ENCODE measurements at places on chromosomes 16 and 17.

- DNase-seq, result no peak
Observed at GRCh38 chr17:72173499-72174116, 52.8 kb downstream of the SOX9 start.

GRCh38 chr16:87057211-87057881 lies 259.8 kb downstream of the C16orf95 start:
- no peak for DNase-seq

DNA sequence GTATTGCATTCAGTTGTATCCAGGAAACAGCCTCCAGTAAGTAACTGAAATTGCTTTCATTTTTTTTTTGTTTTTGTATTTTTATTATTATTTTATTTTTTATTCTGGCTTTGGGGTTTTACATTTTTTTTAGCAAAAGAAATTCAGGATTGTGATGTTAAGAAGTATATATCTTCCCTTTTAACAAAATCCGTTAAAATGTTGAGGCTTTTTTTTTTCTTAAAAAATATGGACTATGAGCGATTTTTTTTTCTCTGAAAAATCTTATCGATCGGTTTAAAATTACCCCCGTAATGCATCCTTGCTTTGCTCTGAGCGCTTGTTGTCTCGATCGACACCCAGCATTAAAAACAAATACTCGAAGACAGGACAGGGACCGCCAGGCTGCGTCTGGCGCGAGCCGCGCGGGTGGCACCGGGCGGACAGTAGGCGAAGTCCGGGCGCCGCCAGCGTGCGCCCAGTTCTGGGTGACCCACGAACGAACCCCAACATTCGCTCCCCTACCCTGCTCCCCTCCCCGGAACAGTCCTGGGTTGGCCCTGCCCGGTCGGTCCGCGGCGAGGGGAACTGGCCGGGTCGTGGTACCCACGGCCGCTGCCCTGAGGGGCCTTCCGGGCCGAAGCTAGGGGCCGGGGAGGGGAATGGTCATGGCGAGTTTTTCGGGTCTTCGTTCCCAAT lies 482 bp downstream of the BAHCC1 start:
- no peak for DNase-seq

DNA sequence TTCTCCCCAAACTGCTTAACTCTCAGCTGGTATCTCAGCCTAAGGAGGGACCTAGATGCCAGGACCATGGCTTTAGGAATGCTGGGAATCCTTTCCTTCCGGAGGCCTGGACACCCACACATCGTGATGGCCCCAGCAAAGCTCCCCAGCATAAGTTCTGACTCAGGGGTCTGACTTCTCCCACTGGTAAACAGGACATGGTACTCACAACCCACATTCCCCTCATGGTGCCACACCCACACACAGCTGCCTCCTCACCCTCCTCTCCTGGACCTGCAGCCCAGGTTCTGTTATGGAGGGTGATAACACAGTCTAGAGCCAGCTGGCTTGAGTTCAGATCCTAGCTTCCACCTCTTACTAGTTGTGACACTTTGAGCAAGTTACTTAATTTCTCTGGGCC lies 719 bp upstream of the RNF227 start:
- no peak for DNase-seq

DNA sequence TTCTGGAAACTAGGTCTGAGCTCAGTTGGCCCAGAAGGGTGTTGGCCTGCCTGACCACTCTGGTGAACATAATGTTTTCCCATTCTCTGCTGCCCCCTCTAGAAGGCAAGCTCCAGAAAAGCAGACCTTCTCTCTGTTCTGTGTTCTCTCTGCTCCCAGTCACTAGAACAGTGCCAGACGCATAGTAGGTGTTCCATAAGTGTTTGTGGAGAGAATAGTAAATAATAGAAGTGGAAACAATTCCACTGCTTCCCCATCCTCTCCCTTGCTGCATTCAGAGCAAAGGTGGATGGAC lies 32.2 kb upstream of the ETV4 start:
- no peak for DNase-seq

GRCh38 chr17:3594051-3594800 lies 15.0 kb downstream of the TRPV1 start:
- DNase-seq, result no peak
